ENCODE measurements at places on chromosomes 1 and 21. TPM values are rescaled to one million over a fixed set of nuclear protein-coding genes. Genes with fewer than 3 reads are reported as not detected.

TNFRSF14 gene
- 61.9 TPM for total RNA-seq

GPR89B gene
- total RNA-seq = 13.4 TPM

CELA3B gene
- not detected for total RNA-seq

FAM151A gene
- total RNA-seq = not detected

SYCP1 gene
- not detected for total RNA-seq

AVPR1B gene
- total RNA-seq = not detected

CD34 gene
- 0.17 TPM for total RNA-seq

MMEL1 gene
- total RNA-seq = under 0.01 TPM

RPS6KC1 gene
- total RNA-seq = 39.0 TPM
